ENCODE measurements at places on chromosomes 7 and 10.

DNA sequence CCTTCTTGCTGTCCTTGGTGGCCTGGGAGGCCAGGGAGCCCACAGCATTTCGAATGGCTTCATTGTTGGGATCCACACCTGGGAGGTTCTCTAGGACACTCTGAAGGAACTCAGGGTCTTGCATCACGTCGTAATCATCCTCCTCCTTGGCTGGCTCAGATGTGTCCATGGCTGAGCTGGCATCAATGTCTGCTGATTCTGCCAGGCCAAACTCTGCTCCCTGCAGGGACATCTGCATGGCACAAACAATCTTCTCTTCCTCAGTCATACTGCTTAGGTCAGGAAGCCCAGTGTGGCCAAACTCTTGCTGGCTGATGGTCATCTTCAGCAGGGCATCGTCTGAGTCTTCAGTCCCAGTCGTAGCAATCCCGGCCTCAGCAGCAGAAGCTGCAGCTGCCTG, 34.9 kb upstream of the PLCE1 start:
- DNase-seq, result no peak

GRCh38 chr7:37759526-37759925, 76.0 kb downstream of the GPR141 start:
- no peak for DNase-seq

GRCh38 chr10:131810036-131810804, 90.6 kb upstream of the PPP2R2D start:
- DNase-seq, result no peak

DNA sequence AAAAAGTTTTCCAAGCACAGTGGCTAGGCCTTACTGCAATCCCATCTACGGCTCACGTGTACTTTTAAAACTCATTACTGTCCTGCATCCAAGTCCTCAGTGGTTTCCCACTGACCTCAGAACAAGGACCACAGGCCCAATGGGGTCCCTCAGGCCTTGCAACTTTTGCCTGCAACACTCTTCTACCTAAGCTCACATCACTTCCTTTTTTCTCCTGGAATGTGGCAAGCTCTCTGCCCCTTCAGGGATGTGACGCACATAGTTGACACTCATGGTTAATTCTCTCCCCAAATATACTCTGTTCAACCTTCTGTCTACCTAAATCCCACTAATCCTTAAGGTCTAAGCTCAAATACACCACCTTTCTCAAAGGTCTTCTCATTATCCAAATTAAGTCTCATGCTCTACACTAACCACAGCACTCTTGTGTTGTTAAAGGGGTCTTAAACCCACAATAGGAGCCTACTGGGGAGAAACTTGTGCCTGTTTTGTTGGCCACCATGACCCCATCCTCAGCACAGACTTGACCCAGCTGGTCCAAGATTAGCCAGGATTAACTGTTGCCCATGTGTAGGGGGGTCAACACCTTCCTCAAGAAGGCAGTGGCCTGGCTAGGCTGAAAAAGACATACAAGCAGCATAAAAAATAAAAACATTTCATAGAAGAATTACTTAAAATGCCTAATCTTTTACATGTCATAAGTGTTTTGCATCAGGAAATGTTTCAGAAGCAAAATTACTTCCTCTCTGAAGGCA, 15.2 kb downstream of the HNRNPF start:
- no peak for DNase-seq

DNA sequence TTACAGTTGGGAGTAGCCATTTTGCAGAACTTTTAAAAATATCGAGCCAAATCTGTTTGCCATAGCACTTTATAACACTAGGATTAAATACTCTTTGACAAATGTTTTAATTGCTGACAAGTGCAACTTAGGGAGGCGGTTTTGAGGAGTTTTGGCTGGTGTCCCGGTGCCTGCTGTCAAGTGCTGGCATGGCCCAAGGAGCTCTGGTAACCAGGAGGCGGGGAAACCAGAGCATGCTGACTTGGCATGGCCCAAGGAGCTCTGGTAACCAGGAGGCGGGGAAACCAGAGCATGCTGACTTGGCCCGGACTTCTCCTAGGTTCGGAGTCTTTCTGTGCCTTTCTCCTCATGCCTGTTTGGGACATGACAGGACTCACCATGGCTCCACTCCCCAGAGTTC, 30.8 kb upstream of the ZNF32 start:
- DNase-seq, result no peak

- DNase-seq, result no peak
Measured at GRCh38 chr7:15885678-15886077, 199.2 kb upstream of the MEOX2 start.

DNA sequence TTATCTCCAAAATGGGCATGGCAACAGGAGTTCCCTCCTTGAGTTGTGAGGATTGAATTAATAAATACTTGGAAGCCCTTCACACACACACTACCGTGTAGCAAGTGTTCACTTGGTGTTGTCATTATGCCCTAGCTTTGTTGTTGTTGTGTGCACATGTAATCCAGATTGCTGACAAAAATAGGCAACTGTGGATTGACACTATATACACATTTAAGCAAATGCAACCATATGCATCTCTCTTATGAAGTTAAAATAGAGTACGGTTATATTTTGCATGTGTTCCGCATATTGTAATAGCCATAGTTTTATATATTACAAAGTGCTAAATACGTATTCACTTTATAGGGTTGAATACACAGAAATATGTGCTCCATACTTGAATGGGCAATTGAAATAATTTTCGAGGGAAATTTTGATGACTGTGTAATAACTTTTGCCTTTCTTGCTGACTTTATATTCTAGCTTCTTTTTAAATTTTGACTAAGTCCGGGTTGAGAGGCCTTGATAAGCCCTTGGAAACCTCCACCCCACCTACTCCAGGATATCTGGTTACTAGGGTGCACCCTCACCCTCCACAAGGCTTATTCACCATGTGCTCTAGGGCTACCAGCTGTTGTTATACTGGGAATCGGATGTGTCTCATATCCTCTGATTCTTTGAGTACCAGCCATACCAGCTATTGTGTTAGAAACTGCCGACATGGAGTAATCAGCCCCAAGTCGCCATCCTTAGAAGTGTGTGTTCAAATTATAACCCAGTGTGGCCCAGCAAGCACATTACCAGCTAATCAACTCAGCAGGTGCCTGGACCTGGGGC, 265.0 kb downstream of the CAMK1D start:
- no peak for DNase-seq

DNA sequence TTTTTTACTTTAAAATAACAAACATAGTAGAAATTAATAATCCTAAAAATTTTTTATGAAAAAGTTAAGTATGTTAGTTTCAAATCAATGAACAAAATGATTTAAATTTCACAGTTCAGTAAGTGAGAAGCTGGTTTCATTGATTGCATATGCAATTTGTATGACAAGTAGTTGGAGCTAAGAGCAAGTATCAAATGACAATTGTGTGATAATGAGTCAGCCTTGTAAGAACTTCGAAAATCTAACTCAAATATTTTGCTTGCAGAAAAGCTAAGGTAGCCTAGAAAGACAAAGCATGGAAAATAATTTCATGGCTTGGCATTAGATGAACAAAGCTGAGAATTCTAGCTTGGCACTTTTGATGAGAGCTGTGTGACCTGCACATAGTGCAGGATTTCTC, 111.5 kb downstream of the HDAC9 start:
- no peak for DNase-seq

DNA sequence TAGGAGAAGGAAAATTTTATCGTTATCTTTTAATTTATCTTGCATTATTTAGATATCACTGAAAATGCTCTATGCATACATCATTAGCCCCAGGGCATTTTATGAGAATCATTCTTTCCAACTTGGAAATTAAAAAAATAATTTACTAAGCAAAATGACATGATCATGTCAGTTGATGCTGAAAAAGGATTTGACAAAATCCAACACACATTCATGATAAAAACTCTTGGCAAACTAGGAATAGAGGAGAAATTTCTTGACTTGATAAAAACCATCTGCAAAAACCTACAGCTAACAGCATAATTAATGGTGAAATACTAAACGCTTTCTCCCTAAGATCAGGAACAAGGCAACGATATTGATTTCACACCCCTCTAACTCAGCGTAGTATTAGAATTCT, 40.2 kb upstream of the RSU1 start:
- no peak for DNase-seq

DNA sequence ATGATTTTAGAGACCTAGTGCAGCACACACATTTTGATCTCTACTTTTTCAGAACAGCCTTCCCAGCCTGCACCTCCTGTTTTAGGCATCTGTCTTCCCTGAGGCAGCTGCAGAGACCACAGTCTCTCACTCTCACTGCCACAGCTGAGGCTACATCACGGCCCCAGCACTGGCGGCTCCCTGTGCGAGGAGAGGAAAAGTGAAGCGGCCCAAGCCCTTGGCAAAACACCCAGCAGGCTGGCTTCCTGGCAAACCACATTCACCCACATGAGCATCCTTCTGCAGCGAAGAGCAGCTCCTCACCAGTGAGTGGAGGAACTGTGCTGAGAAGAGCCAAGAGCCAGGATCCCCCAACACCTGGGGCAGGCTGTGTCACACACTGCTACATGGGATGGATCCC, 14.0 kb downstream of the HUS1 start:
- DNase-seq, result no peak

- DNase-seq, result no peak
Measured at GRCh38 chr7:69818636-69819332, 220.5 kb downstream of the AUTS2 start.

GRCh38 chr10:59096631-59097030, 79.8 kb upstream of the PHYHIPL start:
- DNase-seq, result no peak

GRCh38 chr7:100829150-100829716, 1.9 kb upstream of the EPHB4 start:
- no peak for DNase-seq

DNA sequence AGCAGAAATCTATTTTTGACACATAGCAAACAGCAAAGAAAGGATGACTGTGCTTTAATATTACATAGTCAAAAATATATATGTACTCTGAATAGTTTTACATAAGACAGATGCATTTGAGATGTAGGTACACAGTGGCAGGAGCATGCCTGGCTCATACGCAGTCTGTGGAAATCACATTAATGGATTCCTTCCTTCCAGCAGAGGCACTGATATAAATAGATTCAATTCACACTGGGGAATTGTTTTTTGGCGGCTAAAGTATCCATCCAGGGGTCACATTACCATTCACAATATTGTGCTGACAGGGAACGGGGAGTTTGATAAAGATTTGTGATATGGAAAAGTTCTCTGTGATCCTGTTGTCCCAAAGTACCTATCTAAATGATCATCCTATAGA, 72.5 kb upstream of the AGR3 start:
- no peak for DNase-seq

DNA sequence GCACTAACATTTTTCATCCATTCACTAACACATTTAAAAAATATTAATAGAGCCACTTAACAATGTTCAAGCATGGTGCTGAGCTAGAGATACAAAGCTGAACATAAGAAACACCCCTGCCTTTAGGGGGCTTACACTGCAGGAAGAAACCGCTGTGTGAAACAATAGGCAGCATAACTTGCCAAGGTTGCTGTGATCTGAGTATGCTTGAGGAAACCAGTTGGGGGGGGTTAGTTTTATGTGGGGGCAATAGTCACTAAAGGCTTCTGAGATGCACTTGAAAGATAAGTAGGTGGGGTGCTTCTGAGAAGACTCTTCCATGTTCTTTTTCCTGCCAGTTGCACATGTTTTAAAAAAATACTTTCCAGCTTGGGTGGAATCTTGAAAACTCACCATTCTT, 2.8 kb downstream of the RBM17 start:
- no peak for DNase-seq

- DNase-seq, result no peak
Measured at GRCh38 chr7:129436335-129436923, 2.2 kb downstream of the STRIP2 start.

- DNase-seq, result no peak
Measured at GRCh38 chr10:86654411-86655172, at the start of gene OPN4. Gene OPN4 (plus strand): TSS chr10:86654547. CDS start chr10:86654784, 237 bp downstream.

- no peak for DNase-seq
Measured at GRCh38 chr10:126212738-126213137, 175.5 kb downstream of the ADAM12 start.

GRCh38 chr7:25259487-25260243, 31.4 kb upstream of the NPVF start:
- DNase-seq, result peak; percentile 60

GRCh38 chr7:70177166-70177565, 578.9 kb downstream of the AUTS2 start:
- DNase-seq, result no peak

DNA sequence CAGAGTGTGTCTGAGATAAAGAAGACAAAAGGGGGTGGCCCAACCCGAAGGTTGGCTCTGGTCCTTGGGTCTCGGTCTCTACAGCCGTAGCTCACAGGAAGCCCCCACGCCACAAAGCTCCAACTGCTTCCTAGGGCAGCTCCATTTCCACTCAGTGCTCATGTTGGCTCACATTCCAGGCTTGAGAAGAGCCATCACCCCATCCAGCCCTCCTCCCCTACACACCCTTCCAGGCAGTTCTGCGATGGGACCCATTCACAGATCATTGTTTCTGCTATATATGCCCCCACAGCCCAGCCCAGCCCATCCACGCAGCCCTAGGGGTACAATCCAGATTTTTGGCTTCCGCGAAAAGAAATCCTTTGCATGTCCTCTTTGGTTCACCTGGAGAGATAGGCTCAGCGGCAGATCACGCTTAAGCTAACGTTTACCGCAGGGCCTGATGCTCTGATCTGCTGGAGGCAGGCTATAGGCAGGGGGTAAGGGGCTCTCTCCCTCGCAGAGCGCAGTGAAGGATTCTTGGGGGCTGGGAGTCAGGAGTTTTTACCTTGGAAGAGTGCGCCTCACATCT, 6.2 kb upstream of the HOXA11 start:
- no peak for DNase-seq

DNA sequence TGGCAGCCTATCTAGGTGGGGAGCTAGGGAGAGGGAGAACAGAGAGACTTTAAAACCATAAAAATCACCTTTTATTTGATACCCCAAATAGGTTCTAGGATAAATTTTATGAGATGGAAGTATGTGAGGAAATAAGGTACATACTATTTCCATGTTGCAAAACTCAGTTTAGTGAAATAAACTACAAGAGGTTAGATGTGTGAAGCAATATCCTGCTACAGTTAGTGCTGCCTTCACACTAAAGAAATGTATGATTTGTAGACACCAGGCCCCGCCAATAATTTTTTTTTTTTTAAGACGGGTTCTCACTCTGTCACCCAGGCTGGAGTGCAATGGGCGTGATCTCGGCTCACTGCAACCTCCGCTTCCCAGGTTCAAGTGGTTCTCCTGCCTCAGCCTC, 34.4 kb upstream of the RSBN1L start:
- DNase-seq, result no peak

DNA sequence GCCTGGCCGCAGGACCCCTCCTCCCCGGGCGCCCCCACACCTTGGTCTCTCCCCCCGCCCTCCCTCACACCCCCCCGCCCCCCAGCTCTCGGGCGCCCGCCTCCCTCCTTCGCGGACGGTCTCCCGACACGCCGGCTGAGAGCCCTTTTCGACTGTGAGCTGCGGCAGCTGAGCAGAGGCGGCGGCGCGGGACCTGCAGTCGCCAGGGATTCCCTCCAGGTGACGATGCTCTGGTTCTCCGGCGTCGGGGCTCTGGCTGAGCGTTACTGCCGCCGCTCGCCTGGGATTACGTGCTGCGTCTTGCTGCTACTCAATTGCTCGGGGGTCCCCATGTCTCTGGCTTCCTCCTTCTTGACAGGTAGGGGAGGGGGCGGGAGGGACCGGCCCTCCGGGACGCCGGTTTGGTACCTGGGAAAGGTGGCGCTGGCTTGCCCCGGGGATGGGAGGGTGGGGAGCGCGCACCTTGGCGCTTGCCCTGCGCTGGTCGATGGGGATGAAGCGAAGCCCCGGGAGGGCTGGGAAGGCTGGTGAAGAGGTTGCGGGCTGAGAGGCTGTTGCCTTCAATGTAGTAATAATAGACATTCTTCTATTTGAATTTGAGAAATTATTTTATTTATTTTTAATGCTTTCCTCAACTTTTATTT, at the start of gene BMPER:
Gene BMPER, plus strand, starts transcription at position 151 of the 644 bp plus-strand sequence. Its CDS starts 75 bp downstream, at position 226.
- no peak for DNase-seq

All from activated naive CD4-positive, alpha-beta T cell treated with anti-CD3 and anti-CD28 coated beads, Interleukin-2, amount 50 U/mL, for 72 hours (primary cell).